ENCODE measurements at places on chromosomes 11 and 22. TPM values are rescaled to one million over a fixed set of nuclear protein-coding genes. Genes with fewer than 3 reads are reported as not detected.

Gene WDR74
- total RNA-seq: 54.7 TPM

Gene OR10G8
- not detected for total RNA-seq

Gene SLC15A3
- 22.6 TPM for total RNA-seq

Gene TRIM49
- total RNA-seq: not detected

Gene OR10A6
- not detected for total RNA-seq

Gene SDHAF2
- total RNA-seq: 33.8 TPM

Gene C22orf42
- not detected for total RNA-seq

Gene MMP11
- total RNA-seq: 5.0 TPM

Gene C1QTNF4
- total RNA-seq: 0.16 TPM

Gene BTG4
- total RNA-seq: not detected

Gene HOATZ
- not detected for total RNA-seq

Gene C11orf21
- under 0.01 TPM for total RNA-seq

Gene ZNF214
- total RNA-seq: 19.6 TPM

Gene PARVG
- 0.09 TPM for total RNA-seq

Gene TRPM5
- not detected for total RNA-seq

Gene RAPSN
- total RNA-seq: 0.16 TPM

Gene LRRC4C
- 0.17 TPM for total RNA-seq

Gene TENM4
- 93.3 TPM for total RNA-seq

Gene MS4A15
- not detected for total RNA-seq

Gene OTUB1
- 45.5 TPM for total RNA-seq

Measured in bronchial smooth muscle cell (primary cell).